ENCODE measurements at places on chromosomes 16 and 17. TPM values are rescaled to one million over a fixed set of nuclear protein-coding genes. Genes with fewer than 3 reads are reported as not detected.

Gene CCDC40
- total RNA-seq, result 7.2 TPM

Gene GNAO1
- total RNA-seq, result 0.38 TPM

Gene OR4D1
- total RNA-seq, result 0.02 TPM

Gene SLFN14
- not detected for total RNA-seq

Gene MRPL45
- total RNA-seq, result 62.3 TPM

Gene CLEC18C
- 0.24 TPM for total RNA-seq

Gene EPOP
- 13.5 TPM for total RNA-seq

Gene LRRC36
- total RNA-seq, result 0.09 TPM

Gene TBC1D3B
- 2.4 TPM for total RNA-seq

Gene CPSF4L
- 0.13 TPM for total RNA-seq

Gene RAB11FIP4
- 1.6 TPM for total RNA-seq

Gene DHODH
- total RNA-seq, result 15.7 TPM

Gene CDH5
- 0.09 TPM for total RNA-seq

Gene PLXDC1
- 0.27 TPM for total RNA-seq

Gene CDYL2
- total RNA-seq, result 0.49 TPM

Gene ARHGAP23
- total RNA-seq, result 54.9 TPM

Gene GPR142
- total RNA-seq, result not detected

Gene COIL
- total RNA-seq, result 17.0 TPM

Gene DNAI2
- not detected for total RNA-seq

Gene PER1
- 22.8 TPM for total RNA-seq

Gene EFCAB5
- 0.46 TPM for total RNA-seq

Gene PPP1R27
- total RNA-seq, result 0.10 TPM

Gene ETV4
- 50.5 TPM for total RNA-seq

Gene MYLK3
- total RNA-seq, result 0.08 TPM

Data from A549 treated with CORT108297 at 1 μM for 4 hours (cell line).